ENCODE measurements at places on chromosomes 1 and 21. TPM values are rescaled to one million over a fixed set of nuclear protein-coding genes. Genes with fewer than 3 reads are reported as not detected.

The NBPF6 gene
- polyA plus RNA-seq = not detected

- no peak for DNase-seq
Measured at GRCh38 chr1:185439727-185440415, 122.8 kb upstream of the IVNS1ABP start.

DNA sequence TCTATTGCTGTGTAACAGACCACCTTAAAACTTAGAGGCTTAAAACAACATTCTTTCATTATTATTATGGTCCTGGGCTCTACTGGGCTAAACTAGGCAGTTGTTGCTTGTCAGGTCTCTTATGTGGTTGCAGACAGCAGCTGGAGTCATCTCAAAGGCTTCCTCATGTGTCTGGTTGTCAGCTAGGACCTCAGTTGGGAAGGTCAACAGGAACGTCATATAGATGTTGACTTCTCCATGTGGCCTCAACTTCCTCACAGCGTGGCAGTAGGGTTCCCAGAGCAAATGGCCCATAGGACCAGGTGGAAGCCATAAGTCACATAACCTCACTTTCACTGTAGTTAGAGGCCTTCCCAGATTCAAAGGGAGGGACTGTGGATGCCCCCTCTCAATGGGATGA, 15.4 kb upstream of the MEF2D start:
- DNase-seq = no peak

The FCRL4 gene
- not detected for polyA plus RNA-seq

GRCh38 chr1:158333405-158334155, 2.2 kb upstream of the CD1B start:
- no peak for DNase-seq

All from SK-N-SH (cell line).